ENCODE measurements at places on chromosomes 7 and 10.

- no peak for DNase-seq
Measured at GRCh38 chr7:95723583-95724180, 48.7 kb upstream of the DYNC1I1 start.

DNA sequence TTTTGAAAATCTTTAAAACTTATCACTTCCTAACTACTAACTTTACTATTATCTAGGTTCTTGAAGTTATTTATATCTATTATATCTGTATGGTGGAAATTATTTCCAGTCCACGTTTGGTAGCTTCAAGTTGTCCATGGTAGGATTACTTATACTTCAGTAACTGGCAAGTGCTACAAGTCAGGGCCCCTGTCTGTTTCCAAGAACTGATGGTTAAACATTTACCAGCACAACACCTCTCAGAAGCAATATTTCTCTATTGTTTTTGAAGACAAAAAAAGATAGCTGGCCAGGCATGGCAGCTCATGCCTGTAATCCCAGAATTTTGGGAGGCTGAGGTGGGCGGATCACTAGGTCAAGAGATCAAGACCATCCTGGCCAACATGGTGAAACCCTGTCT is 240.4 kb upstream of the RHOBTB1 start:
- DNase-seq = no peak

DNA sequence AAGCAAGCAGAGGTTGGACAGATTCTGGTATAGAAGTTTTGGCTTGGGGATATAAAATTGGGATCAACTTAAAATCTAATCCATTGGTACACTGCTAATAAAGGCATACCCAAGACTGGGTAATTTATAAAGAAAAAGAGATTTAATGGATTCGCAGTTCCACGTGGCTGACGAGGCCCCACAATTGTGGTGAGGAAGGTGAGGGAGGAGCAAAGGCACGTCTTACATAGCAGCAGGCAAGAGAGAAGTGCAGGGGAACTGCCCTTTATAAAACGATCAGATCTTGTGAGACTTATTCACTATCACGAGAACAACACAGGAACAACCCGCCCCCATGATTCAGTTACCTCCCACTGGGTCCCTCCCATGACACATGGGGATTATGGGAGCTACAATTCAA is 9.7 kb downstream of the ACADSB start:
- DNase-seq = no peak

- DNase-seq = no peak
Measured at GRCh38 chr10:3172081-3172445, 519 bp downstream of the PITRM1 start.

GRCh38 chr10:48993627-48994026 is 54.0 kb upstream of the LRRC18 start:
- DNase-seq = no peak

- DNase-seq = no peak
Measured at GRCh38 chr10:34538281-34538829, 276.7 kb downstream of the PARD3 start.

DNA sequence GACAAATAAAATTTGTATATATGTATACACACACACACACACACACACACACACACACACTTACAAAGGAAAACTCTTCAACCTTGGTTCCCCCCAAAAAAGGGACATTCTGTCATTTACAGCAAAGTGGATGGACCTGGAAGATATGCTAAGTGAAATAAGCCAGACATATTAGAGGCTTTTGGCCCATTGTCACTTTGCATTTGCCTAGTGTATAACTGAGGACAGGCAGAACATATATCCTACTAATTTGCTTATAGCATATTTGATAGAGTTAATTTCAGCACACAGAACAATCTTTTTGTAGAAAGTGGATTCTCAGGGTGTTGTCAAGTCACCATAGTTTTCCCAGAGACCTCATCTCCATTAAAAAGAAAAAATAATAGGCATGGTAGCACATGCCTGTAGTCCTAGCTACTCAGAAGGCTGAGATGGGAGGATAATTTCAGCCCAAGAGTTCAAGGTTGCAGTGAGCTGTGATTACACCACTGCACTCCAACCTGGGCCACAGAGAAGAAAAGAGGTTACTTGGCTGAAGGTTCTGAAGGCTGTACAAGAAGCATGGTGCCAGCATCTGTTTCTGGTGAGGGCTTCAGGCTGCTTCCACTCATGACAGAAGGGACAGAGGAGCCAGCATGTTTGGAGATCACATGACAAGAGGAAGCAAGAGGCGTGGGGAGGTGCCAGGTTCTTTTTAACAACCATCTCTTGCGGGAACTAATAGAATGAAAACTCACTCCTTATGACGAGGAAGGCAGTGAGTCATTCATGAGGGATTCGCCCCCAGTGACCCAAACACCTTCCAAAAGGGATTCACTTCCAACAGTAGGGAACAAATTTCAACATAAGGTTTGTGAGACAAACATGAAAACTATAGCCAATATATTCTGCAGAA is 135.6 kb downstream of the TMEM168 start:
- DNase-seq = no peak

- DNase-seq = no peak
Measured at GRCh38 chr7:84663224-84663623, 468.6 kb upstream of the SEMA3A start.

- DNase-seq = no peak
Measured at GRCh38 chr10:44376472-44377099, 8.3 kb downstream of the CXCL12 start.

DNA sequence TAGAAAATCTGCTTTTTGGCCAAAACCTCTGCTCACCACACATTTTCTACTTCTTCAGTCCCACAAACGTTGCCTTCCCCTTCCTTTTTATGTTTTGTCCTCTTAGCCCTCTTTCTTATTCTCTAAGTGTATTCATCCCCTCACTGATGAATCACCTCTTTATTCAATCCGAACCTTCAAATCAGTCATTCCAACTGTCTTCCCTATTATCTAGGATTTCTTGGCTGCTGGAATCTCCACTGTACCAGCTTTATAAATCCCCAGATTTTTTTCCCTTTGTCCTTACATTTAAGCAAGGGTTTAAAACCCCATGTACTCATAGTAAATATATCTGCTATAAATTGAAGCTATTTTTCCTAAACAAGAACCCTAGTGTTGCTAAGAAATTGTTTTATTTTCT is 176.9 kb downstream of the SEMA3A start:
- DNase-seq = no peak

DNA sequence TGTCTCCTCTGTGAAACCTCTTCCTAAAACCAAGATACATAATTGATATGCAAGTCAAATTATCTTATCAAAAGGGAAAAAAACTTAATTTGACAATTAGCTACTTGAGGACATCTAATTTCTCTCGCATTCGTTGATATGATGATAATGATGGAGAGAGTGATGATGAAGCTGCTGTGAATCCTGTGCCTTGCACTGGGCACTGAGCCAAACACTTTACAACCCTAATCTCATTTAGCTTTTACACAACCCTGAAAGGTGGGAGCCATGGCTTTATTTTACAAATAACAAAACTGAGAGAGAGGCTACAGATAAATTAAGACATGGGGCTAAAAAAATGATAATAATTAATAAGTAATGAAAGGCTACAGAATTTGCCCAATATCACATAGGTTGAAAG is 176.0 kb downstream of the NOC3L start:
- no peak for DNase-seq

DNA sequence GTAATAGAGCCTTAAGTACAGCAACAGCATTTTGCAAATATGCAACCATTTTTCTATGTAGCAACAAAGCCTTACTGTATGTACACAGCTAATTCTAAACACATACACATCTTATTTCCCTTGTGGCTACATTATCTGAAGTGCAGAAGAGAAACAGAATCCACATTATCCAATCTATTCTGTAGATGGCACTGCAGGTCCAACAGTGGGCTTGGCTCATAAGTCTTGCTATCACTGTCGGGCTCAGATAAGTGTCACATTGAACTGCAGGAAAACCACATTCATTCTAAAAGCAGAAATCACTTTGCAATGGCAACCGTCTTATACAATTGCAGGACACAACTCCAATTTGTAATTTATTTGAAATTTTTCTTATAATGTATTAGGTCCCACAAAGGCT is 109.8 kb upstream of the NOBOX start:
- no peak for DNase-seq

DNA sequence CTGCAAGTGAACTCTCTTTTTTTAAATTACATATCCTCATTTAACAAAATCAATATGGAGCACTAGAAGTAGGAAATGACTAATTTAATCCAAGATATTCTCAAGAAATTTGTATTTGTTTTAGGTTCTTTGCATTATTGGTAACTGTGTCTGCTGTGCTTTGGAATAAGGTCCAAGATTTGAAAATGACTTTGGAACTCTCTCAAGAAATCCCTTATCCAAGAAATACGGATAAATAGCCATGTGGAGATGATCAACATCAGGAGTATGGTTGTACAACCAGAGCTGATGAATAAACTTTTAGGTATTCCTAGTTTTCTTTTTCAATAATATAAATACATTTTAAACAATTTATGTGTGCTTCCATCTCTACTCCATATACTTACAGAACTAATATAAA is 279.9 kb upstream of the SEMA3C start:
- DNase-seq = no peak

DNA sequence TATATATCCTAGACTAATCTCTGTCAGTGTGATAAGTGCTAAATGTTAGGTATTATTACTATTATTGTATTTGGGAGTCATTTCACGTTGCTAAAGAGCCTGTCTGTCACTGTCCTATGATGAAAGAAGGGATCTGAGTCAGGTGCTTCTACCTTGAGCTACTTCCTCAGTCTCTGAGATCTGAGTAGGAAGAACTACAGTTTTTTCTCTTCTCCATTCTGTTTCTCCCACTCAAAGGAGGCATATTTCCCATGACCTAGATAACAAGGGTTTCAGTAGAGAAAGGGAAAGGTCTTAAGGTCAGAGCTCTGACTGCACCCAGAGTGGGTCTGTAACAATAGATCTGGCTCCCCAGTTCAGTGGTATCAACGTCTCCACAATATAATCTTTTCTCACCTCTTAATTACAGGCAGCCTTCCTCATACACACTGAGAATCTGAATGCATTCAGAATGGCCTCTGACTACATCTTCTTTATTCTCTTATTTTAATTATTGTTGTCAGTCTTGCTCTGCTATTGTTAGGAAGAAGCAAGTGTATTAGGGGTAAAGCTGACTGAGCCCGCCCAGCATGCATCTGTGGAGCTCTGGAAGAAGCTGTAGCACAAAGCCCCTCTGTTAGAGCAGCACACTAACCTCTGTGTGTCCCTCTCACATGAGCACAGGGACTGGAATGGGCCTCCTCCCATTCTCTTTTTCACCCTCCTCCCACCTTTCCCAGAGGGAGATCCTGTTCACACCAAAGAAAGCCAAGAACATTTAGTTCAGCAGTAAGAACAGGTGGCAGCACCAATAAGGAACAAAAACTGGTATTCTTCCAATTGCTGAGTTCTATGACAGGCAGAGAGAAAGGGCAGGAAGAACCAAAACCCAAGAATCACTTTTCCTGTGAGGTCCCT is 38.1 kb downstream of the USP54 start:
- no peak for DNase-seq

GRCh38 chr7:123637203-123637602 is 18.5 kb upstream of the LMOD2 start:
- DNase-seq = no peak

All from left cardiac atrium (tissue), 4 donors.